Cardiac septum (tissue), 1 donor: ENCODE measurements at places on chromosomes 3 and 15.
A peak's percentile ranks its signal among the peaks of the same experiment; 100 is the strongest.

DNA sequence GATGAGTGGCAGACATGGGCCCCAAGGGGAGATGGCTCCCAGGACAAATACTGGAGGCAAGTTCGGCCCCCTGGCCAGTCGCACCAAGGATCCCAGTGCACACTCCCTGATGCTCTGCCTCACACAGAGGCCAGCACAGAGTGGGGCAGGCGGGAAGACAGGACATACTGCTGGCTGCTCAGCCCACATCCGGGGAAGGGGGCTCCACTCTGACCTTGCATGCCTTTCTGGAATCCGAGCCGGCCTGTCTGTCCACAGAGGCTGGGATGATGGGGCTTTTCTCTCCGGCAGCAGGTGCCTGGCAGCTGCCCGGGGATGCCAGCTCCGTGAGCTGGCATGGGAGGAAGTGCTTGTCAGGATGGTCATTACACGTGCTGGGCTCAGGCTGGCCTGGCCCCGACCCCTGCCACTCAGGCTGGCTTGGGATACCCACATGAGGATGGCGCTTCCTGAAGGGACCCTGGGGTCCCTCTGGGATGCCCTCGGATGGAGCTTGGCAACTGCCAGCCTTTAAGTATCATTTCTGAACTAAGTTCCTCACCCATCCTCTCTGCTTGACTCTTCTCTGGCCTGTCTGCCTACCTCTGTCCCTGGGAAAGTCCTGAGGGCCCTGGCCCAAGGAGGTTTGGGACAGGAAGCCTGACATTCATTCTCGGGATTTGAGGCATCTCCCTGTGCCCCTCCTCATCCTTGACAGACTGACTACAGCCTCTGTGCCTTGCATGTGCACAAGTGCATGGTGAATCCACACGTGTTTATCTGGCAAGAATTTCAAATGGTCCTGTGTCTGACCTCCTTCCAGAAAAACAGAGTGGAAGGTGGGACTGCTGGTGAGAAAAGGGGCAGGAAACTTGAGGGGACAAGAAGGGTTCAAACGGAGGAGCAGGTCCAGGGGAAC lies 46.5 kb downstream of the EXOG start:
- DNase-seq, result peak; percentile 77

GRCh38 chr3:5466065-5466464 lies 278.6 kb downstream of the EDEM1 start:
- no peak for DNase-seq

GRCh38 chr3:176274161-176274560 lies 923.1 kb downstream of the TBL1XR1 start:
- DNase-seq, result no peak

GRCh38 chr3:107663266-107663665 lies 140.5 kb downstream of the BBX start:
- no peak for DNase-seq

DNA sequence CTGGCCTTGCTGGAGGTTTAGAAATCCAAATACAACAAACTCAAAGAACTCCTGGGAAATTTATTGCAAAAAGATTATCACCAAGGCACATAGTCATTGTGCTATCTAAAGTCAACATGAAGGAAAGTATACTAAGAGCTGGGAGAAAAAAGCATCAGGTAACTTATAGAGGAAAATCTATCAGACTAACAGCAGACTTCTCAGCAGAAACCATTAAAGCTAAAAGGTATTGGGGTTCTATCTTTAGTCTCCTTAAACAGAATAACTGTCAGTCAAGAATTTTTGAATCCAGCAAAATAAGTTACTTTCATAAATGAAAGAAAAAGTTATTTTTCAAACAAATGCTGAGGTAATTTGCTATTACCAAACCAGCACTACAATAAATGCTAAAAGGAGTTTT lies 8.0 kb downstream of the OR5K3 start:
- no peak for DNase-seq

- DNase-seq, result no peak
Measured at GRCh38 chr3:105791131-105791530, 77.7 kb downstream of the CBLB start.

- DNase-seq, result no peak
Measured at GRCh38 chr3:185865247-185865646, 40.4 kb upstream of the IGF2BP2 start.

GRCh38 chr15:78695046-78695671 lies 54.1 kb upstream of the CHRNB4 start:
- DNase-seq, result peak; percentile 9

DNA sequence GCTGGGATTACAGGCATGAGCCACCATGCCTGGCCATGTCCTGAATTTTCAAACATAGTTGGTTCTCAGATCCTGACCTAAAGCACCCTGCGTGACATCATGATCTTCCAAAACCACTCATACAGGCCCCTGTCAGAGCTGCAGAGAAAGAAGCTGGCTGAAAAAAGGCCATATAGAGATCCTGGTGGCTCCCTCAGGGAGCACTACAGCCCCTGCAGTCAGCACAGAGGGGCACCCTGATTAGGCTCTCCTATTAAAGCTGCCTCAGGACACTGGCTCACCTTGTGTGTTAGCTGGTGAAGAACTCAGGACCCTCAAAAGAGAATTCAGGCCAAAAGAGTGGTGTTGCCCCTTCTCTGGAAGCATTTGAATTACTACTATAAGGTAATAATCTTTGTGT lies 249.7 kb upstream of the MCTP2 start:
- DNase-seq, result no peak

DNA sequence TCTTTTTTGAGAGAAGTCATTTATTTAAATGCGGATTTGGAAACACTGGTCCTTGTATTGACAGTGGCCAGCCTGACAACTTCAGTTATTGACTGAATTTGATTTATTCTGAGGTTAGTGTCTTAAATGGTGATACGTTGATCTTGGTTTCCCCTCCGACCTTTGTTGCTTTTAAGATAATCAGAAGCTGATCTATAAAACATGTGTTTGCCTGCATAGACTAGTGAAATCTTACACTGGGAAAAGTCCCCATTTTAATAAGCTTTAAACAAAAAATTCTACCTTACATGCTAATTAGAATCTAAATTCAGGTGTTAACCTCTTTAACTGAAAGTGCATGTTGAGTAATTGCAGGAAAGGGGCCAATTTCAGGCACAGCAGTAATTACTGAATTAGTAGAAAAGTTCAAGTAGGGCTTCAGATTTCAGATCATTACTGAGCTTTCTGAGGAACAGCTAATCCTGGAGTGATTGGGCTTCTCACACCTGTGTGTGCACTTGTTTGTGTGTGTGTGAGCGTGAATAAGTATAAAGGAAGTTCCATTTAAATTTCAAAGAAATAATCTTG lies 221.4 kb downstream of the SOX2 start:
- no peak for DNase-seq

DNA sequence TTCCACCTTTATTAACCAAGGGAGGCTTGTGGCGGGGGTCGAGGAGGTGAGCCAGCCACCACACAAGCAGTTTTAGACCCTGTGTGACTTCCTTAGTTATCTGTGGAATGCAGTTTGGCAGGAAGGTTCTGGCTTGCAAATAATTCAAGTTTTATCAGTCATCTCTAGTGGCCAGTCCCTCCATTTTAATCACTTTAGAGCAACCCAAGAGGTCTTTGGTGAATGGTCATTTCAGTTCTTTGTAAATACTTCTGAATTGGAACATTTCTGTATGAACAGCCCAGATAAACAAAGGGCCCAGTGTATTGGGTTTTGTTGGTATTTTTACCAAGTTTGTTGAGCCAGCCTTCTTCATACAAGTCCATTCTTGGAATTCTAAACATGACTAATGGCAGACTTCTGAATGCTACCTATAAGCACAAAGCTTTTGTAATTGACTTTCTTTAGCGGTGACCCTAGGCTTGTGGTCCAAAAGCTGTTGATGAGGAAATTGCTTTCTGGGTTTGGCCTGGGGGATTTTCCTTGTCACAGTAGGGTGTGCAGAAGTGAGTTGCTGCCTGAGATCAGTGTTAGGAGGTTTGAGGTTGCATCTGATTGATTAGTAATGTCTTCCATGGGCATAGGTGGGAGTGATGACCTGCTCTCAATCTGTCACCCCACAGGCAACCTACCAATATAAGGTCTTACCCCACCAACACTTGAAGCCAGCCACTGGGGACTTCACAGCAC lies 193.3 kb upstream of the TOPAZ1 start:
- no peak for DNase-seq

GRCh38 chr15:82935382-82935781 lies 17.1 kb downstream of the HOMER2 start:
- DNase-seq, result no peak

- DNase-seq, result no peak
Measured at GRCh38 chr3:133754973-133755828, 9.0 kb downstream of the TF start.

- no peak for DNase-seq
Measured at GRCh38 chr3:16168211-16168610, 6.3 kb upstream of the GALNT15 start.

GRCh38 chr3:55160241-55160983 lies 232.6 kb upstream of the LRTM1 start:
- DNase-seq, result peak; percentile 81

DNA sequence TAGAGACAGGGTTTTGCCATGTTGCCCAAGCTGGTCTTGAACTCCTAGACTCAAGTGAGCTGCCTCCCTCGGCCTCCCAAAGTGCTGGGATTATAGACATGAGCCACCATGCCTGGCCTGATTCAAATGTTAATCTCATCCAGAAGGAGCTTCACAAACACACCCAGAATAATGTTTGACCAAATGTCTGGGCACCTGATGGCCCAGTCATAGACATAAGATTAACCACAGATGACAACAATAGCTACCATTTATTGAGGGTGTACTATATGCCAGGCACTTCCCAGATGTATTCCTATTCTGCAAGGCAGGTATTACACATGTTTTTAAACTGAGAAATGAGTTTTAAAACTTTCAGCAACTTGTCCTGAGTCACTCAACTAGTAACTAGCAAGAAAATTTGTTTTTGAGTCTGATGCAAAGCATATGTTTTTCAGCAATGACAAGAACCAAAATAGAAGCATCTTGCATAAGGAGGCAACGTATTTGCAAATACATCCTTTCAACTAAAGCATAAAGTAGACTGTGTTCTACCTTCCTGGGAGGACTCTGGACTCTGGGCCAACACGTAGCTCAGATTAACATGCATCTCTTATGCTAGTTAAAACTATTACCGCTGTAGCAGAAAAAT lies 8.1 kb upstream of the SPG21 start:
- no peak for DNase-seq

- no peak for DNase-seq
Measured at GRCh38 chr3:25023876-25024275, 404.2 kb upstream of the RARB start.

DNA sequence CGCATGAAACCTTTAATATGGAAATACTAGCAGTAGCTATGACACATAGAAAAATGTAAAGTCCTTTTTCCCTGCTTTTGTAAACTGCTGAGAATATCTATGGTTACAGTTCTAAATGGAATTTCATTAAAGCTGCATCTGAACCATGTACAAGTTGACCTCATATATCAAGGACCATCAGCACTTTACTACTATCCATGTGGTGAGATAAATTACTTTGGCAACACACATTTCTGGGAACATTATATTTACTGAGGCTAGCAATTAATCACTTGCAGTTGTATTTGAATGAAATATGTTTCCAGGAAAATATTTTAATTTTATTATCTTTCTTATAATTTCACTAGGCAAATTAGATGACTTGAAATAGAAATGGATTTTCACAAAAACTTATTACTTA lies 545.5 kb downstream of the NAALADL2 start:
- no peak for DNase-seq

- DNase-seq, result no peak
Measured at GRCh38 chr3:51243924-51244323, 141.2 kb upstream of the MANF start.

DNA sequence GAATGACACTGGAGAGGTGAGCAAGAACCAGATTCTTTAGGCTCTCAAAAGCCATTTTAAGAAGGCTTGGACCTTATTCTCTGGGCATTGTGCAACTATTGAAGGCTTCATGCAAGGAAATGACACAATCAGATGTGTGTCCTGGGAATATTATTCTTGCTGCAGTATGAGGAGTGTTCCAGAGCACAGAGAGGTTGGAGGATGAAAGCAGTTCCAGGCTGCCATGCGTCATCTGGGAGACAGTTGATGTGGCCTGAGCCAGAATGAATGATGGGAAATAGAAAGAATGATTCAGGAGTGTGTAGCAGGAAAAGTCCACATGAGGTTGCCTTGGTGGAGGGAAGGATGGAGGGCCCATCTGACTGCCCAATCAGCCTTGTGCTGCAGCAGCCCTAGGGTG lies 123.1 kb downstream of the CHCHD6 start:
- no peak for DNase-seq

DNA sequence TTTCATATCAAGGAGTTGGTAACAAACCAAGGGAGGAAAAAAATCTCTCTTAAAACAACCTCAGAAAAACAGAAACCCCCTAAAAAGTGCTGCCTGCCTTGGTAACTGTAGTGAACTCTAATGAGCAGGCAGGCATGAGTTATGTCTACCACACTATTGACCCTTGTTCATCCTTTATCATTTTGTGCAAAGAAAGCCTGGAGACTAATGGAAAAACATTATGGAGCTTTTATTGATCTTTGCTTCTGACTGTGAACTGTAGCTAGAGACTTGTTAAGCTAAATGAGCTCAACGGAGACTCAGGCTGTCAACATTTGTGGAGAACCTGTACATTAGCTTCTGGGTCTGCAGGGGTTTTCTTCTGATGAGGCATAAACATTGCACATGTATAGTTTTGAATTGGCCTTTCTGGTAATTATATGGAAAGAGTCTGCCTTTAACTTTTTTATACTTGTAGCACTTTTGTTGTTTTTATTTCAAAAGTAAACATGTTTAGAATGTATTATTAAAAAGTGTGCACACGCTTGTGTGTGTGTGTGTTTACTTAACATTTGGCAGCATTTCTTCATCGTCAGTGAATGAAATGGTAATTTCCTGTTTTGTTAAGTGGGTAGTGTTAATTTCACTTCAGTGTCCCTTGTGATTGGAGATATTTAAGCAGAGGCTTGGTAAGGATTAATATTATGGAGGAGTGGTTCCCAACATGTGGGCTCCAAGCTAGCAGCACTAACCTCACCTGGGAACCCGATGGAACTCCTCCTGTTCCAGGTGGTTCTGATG lies 15.9 kb upstream of the SPTSSB start:
- no peak for DNase-seq

- no peak for DNase-seq
Measured at GRCh38 chr3:30751610-30752299, 142.7 kb downstream of the GADL1 start.

DNA sequence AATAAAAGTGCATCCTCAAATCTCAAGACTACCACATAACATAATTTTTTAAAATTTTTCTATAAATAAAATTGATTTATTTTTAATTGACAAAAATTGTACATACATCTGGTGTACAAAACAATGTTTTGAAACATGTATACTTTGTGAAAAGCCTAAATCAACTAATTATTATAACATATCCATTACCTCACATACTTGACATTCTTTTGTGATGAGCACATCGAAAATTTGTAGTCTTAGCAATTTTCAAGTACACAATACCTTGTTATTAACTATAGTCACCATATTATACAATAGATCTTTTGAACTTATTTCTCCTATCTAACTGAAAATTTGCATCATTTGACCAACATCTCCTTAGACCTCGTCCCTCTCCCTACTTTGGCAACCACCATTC lies 7.9 kb upstream of the WNT5A start:
- DNase-seq, result no peak

DNA sequence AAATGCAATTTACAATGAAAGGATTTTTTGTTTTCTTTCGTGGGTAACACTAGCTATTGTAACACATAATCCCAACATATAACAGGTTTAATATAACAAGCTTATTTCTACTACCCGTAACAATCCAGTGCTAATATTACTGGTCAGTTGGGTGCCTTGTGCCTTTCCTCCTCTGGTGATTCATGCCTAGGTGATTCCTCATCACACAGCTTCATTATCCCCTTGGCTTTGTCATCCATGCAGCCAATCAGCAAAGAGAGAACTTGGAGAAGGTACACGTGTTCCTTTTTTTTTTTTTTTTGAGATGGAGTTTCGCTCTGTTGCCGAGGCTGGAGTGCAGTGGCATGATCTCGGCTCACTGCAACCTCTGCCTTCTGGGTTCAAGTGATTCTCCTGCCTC lies 30.7 kb downstream of the CHST14 start:
- DNase-seq, result no peak
